ENCODE measurements at places on chromosomes 16 and 17. TPM values are rescaled to one million over a fixed set of nuclear protein-coding genes. Genes with fewer than 3 reads are reported as not detected.

Gene SLC47A1
- 0.82 TPM for total RNA-seq

Gene NKD1
- 18.0 TPM for total RNA-seq

DNA sequence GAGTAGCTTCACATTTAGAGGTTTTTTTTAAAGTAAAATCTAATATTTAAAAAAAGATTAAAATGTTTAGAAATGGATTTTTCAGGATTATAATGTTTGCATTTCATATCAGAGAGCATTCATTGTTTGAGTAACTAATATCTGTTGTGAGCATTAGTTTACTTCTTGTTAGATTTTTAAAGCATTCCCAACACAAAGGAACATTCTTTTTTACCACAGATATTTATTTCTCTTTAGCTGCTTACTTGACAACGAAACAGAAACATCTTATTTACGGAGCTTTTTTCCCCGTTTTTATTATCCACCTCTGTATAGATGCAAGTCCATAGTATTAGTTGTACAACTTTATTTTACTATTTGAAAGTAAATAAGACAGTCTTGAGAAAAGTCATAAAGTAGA is 53.0 kb downstream of the NFAT5 start:
- no peaks in the 10 kb centered on the region for H3K36me3 ChIP-seq
- H3K27me3 ChIP-seq, result no peaks in the 10 kb centered on the region
- no peak for DNase-seq
- peaks cover 29% of the 10 kb centered on the region for H3K4me1 ChIP-seq
- no peak overlapping the region for H3K4me3 ChIP-seq

Gene KRT20
- total RNA-seq, result 2.1 TPM

DNA sequence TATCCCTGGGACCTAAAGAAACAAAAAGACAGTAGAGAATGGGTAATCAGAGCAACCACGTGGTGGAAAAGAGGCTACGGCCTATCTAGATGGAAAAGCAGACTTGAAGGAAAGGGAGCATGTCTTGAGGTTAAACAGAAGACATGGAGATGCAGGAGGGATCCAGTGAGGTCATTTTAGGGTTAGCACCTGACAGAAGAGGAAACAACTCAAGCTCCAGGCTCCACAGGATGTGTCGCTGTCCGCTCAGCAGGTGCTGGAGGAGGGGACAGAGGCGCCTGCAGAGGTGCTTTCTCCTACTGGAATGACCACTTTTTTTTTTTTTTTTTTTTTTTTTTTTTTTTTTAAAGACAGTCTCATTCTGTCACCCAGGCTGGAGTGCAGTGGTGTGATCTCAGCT is 47.5 kb upstream of the CLEC3A start:
- no peaks in the 10 kb centered on the region for H3K36me3 ChIP-seq
- no peak for DNase-seq
- no peaks in the 10 kb centered on the region for H3K27me3 ChIP-seq
- H3K27ac ChIP-seq, result no peak overlapping the region
- H3K4me1 ChIP-seq, result no peaks in the 10 kb centered on the region
- no peak overlapping the region for H3K4me3 ChIP-seq

Gene PLA2G10
- not detected for total RNA-seq

Gene ZNF319
- 4.1 TPM for total RNA-seq

DNA sequence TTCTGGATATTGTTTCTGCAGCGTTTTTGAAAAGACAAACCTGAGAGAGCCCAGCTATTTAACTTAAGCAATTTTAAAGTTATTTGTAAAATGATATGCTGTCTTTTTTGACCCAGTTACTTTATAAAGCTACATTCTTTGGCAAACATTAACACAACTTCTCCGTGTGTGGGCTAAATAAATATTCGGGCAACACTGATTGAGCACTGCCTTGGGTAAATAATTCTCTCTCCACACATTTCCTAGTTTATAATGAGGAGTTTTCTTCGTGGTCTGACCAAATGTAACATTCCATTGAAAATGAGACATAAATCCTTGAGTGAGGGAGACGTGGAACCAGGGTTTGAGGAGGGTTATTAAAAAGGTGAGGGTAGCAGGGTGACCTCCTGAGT is 142.8 kb downstream of the WWOX start:
- H3K36me3 ChIP-seq, result no peaks in the 10 kb centered on the region
- no peak overlapping the region for H3K27ac ChIP-seq
- DNase-seq, result no peak
- H3K4me1 ChIP-seq, result no peaks in the 10 kb centered on the region

DNA sequence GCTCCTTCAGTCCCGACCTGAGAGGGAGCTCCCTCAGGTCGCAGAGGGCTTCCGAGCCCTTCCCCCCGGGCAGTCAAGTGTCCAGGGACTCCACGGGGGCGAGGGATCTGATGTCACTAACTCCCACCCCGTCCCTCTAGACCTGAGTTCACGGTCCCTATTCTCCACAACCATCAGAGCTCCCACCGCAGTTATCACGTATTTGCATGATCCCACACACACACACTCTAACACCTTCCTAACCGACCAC is 3.7 kb upstream of the PER1 start:
- peaks cover 9% of the 10 kb centered on the region for H3K36me3 ChIP-seq
- peak overlapping the region; percentile 96 for H3K4me3 ChIP-seq
- H3K27ac ChIP-seq, result peak overlapping the region; percentile 99
- no peaks in the 10 kb centered on the region for H3K27me3 ChIP-seq

- peaks cover 10% of the 10 kb centered on the region for H3K4me1 ChIP-seq
- no peaks in the 10 kb centered on the region for H3K27me3 ChIP-seq
- H3K4me3 ChIP-seq, result no peak overlapping the region
- no peak for DNase-seq
- no peak overlapping the region for H3K27ac ChIP-seq
- H3K36me3 ChIP-seq, result peaks cover 31% of the 10 kb centered on the region
Measured at GRCh38 chr16:50563989-50564388, 15.8 kb downstream of the NKD1 start.

DNA sequence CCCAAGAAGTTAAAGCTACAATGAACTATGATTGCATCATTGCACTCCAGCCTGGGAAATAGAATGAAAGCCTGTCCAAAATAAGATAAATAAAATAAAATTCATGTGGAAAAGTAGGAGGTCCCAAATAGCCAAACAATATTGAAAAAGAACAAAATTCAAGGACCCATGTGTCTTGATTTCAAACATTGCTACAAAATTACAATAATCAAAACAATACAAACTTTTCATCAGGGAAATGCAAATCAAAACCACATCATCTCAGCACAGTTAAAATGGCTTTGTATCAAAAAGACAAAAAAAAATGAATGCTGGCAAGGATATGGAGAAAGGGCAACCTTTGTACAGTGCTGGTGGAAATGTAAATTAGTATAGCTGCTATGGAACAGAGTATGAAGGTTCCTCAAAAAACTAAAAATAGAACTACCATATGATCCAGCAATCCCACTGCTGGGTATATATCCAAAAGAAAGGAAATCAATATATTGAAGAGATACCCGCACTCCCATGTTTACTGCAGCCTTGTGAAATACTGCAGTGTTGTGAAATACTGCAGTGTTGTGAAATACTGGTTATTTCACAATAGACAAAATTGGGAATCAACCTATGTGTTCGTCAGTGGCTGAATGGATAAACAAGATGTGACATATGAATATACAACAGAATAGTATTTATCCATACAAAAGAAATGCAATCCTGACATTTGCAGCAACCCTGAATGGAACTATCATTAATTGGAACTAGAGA is 24.5 kb upstream of the ZNF287 start:
- no peak overlapping the region for H3K27ac ChIP-seq
- no peaks in the 10 kb centered on the region for H3K27me3 ChIP-seq

Gene RPUSD1
- total RNA-seq, result 10.7 TPM

DNA sequence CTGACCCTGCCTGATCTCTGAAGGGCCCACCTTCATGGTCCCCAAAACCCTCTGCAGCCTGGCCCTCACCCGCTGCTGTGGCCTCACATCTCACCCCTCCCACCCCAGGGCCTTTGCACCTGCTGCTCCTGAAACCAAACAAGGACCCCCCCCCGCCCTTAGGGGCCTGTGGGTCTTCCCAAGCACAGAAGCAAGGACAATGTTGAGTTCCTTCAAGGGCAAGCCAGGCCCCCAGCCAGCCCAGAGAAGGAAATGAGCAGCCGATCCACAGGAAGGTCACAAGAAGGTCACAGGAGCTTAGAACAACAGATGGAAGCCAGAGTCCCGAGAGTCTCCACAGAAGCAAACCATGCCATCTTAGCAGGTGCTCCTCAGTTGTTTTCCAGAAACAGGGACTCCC is 493 bp upstream of the PDE6G start:
- H3K36me3 ChIP-seq, result no peaks in the 10 kb centered on the region
- H3K4me1 ChIP-seq, result no peaks in the 10 kb centered on the region
- DNase-seq, result no peak
- peaks cover 31% of the 10 kb centered on the region for H3K27me3 ChIP-seq
- H3K27ac ChIP-seq, result no peak overlapping the region

Gene CDH3
- total RNA-seq, result under 0.01 TPM

DNA sequence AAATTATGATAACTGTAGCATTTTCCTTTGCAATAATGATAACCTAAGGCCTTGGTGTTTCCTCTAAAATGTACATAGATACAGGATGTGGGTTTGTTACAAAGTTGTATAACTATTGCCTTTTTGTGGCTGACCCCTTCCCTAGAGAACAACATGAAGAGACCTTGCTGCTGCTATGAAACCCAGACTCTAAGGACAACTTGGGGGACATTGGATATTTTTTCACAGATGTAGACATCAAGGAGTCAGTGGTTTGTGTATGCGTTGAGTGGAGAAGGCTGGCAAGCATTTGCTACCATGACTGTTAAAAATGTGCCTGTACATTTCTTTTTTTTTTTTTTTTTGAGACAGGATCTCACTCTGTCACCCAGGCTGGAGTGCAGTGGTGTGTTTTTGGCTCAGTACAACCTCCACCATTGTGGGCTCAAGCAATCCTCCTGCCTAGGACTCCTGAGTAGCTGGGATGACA is 12.3 kb downstream of the HMOX2 start:
- H3K4me3 ChIP-seq, result no peak overlapping the region
- H3K27ac ChIP-seq, result no peak overlapping the region
- peaks cover 10% of the 10 kb centered on the region for H3K36me3 ChIP-seq
- no peaks in the 10 kb centered on the region for H3K27me3 ChIP-seq

Gene CCL1
- not detected for total RNA-seq

DNA sequence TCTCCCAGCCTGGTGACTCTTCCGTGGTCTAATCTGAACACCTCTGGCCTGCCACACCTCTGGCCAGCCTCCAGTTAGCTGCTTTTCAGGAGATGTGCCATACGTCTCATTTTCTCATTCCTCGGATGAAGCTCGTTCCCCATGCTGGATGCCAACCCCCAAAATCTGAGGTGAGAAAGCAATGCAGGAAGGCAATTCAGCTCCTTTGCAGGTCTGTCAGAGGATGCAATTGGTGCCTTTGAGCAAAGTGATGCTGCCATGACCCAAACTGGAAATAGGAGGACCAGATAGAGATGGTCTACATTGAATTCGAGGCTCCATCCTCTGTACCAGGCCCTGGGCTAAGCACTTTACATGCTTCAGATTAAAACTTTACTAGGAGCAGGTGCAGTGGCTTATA is 11.0 kb upstream of the CUEDC1 start:
- no peaks in the 10 kb centered on the region for H3K36me3 ChIP-seq
- no peak for DNase-seq
- no peaks in the 10 kb centered on the region for H3K27me3 ChIP-seq
- H3K27ac ChIP-seq, result peak overlapping the region; percentile 19
